ENCODE measurements at places on chromosomes 2 and 18.

- no peak for DNase-seq
Observed at GRCh38 chr2:27822049-27822448, 50.5 kb downstream of the MRPL33 start.

GRCh38 chr2:58047373-58047935, 848 bp downstream of the VRK2 start:
- no peak for DNase-seq

- no peak for DNase-seq
Observed at GRCh38 chr2:152729844-152730243, 11.4 kb downstream of the ARL6IP6 start.

- no peak for DNase-seq
Observed at GRCh38 chr2:223269386-223269785, 217.4 kb downstream of the KCNE4 start.

DNA sequence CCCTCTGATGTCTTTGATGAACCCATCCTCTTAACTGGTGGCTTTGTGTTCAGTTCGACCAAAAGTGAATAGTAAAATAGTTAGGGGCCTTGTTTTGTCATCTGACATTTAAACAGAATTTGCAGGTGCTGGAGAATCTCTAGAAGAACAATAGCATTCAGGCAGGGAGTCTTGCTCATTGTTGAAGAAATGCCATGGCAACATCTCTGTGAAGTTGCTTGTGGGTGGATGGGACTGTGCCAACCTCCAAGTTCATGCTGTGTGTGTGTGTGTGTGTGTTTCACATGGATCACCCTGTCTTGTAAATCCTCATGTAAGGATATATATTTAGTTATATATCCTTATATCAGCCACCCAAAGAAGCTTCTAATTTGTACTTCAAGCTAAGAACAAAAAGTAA, 66.7 kb downstream of the SKA1 start:
- no peak for DNase-seq

- DNase-seq = no peak
Observed at GRCh38 chr2:201191132-201191875, 8.4 kb downstream of the CASP10 start.

DNA sequence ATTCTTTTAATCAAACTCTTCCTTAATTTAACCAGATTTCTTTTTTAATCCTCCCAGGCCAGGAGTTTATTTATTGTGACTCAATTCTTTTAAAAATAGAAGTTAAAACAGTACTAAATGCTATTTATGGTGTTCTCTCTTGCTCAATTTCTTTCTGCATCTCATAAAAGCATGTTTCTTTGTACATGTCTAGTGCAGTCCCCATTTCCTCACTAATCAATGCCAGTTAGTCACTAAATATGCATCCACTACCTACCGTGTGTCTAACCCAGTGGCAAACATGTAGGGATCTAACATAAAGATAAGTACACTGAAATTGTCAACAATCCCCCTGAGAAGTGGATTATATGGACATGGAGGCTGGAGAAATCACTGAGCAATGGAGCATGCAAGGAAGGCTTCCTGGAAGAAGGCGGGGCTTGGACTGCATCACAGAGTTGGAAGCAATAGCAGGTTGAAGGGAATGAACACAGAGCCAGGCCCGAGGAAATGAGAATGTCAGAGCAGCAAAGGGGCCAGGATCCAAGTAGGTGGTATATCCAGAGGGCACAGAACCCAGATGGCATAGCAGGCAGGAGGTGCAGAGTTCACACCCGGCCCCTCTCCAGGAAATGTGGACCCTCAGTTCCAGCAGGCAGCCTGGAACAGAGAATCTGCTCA, 105.3 kb upstream of the FOSL2 start:
- no peak for DNase-seq

GRCh38 chr2:63891488-63892030, 49.9 kb downstream of the UGP2 start:
- DNase-seq = no peak

GRCh38 chr2:145927131-145927950, 1407.4 kb upstream of the ZEB2 start:
- no peak for DNase-seq

DNA sequence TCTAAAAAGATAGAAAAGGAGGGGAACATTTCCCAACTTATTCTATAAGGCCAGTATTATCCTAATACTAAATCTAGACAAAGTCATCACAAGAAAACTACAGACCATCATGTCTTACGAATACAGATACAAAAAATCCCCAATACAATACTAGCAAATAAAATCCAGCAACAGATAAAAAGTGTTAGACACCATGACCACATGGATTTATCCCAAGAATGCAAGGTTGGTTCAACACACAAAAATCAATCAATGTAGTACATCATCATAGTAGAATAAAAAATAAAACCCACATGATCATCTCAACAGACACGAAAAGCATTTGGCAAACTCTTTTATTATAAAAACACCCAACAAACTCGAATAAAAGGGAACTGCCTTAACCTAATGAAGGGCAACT, 18.5 kb downstream of the SLC66A2 start:
- no peak for DNase-seq

GRCh38 chr18:3193331-3193730, 26.4 kb downstream of the MYOM1 start:
- DNase-seq = no peak
